ENCODE measurements at places on chromosomes 2 and 18.

- no peak for DNase-seq
Observed at GRCh38 chr2:224094413-224094812, 55.3 kb upstream of the SERPINE2 start.

- DNase-seq: no peak
Observed at GRCh38 chr2:74551530-74551929, 2.2 kb downstream of the LOXL3 start.

DNA sequence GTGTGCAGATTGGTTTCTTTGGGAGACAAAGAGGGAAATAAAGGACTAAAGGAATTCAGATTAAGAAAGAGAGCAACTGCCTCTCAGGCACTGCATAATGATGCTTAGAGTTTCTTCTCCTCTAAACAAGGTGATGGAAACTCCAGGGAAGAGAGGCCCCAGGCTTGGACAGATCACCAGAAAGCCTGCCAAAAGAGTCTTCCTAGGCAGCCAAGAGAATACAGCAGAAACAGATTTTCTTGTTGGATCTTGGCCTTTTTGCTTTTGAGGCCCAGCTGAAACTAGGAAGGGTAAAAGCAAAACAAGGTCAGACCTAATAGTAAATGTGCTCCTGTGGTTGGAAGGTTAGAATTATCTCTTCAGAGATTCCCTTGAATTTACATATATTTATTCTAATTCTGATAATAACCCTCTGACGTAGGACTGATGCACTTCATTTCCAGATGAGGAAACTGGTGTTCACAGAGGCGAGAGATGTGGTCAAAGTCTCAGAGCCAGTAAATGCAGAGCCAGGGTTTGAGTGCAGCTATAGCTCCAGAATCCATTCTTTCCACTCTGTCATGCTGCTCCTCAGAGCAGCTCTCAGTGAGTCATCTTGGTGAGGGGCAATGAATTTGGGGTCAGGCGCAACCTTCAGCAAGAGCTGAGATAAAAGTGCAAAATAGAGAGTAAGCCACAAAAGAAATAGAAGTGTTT, 142.3 kb upstream of the FBXO11 start:
- DNase-seq: no peak

GRCh38 chr2:54915101-54915500, 135.2 kb downstream of the RTN4 start:
- no peak for DNase-seq

DNA sequence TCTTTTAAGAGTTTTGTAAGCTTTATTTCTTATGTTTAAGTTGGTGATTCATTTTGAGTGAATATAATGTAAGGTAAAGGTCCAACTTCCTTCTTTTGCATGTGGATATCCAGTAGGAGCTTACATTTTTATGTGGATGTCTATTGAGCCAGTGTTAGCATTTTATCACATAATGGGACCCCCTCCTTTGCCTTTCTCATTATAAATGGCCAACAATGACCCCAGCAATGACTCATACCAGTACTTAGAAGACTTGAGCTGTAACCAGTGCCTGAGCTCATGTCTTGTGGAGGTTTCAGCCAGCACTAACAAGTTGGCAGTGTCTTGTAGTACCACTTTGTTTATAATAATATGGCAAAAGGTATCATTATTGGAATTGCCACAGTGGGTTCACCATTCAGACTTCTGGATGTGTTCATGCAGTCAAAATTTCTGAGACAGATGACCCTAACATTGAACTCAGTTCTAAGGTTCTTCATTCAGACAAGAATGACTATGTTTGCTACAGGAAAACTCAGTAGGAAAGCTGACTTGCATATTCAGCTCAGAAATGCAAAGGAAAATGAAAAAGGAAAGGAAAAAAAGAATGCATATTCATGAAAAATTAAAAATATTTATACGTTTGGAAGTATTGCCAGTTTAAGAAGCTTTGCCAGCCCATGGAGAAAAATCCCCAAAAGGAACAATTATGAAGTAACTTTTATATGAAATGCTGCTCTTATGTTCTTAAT, 41.0 kb downstream of the CDKL4 start:
- DNase-seq: peak; percentile 40

DNA sequence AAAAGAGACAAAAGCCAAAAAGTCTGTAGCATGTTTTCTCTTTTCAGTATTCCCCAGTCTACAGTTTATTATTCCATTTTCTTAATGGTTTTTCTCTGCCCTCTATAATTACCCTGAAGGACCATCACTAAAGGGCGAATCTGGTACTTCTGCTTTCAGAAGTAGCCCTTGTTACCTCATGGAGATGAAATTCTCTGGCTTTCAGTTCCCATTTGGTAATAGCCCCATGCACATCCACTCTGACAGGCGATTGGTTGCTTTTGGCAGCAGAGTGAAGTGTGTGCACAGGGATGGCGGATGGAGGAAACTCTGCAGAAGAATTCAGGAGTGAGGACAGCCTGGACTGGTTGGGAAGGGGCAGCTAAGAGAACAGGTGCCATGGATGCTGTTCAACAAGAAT, 66.3 kb upstream of the NABP1 start:
- DNase-seq: no peak

DNA sequence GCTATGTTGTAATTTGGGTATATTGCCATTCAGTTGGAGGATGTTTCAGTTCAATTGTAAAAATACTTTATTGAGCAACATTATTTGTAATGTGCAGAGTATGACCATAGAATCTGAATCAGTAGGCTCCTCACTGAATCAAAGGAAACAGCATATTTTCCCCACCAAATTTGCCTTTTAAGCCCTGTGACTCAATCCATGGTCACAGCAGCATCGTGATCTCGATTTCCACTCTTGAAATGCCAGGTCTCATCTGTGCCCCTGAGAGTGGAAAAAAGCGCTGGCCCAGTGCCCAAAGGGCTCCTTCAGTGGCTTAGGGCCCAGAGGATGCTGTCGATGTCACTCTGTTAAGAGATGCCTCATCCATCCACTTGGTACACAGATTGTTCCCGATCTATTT, 57.5 kb downstream of the FHOD3 start:
- no peak for DNase-seq

- DNase-seq: no peak
Observed at GRCh38 chr2:183952741-183953140, 645.6 kb upstream of the ZNF804A start.

DNA sequence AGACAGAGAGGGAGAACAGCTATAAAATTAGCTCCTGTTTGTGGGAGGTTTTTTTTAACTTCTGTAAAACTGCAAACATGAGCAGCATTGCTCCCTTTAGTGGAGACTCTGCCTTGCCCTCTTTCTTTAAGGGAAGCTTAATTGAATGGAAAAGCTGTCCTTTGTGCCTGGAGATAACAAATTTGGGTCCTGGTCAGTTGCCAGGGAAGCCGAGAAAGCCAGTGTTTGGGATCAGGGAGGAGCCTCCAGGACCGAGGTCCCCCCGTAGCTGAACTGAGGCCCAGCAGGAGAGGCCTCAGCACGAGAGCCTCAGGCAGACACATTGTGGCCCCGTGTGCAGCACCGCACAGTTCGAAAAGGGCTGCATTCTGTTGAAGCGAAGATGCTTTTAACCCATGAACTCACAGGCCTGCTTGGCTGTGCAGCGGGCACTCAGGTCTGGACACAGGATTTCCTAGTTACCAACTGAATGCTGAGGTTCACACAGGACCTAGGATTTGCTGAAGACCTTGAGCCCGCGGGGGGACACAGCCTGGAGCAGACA, 369.7 kb downstream of the DCDC2C start:
- DNase-seq: no peak

DNA sequence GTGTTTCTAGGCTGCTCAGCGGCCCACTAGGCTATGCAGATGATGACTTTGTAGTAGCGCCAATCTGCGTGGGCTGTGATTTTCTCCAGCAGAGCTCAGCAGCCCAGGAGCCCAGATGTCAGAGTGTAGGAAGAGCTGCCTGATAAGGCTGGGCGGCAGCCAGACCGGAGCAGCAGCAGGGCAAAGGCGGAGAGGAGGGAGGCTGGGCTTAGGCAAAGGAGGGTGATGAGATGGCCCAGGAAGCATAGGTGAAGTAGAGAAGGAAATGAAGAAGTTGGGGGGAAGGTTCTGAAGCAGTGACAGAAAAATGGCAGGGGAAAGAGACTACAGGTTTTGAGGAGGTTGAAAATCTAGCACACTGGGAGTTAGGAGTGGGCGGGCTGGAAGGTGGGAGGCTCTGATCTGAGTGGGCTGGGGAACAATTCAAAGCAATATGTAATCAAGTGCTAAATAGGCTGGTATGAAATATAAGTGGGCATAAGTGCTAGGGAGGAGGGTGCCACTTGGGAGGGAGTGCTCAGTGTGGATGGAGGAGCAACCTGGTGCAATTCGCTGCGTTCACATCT, 50.6 kb upstream of the STPG4 start:
- no peak for DNase-seq

GRCh38 chr2:152238016-152238415, 62.5 kb upstream of the STAM2 start:
- no peak for DNase-seq

- no peak for DNase-seq
Observed at GRCh38 chr2:169693360-169693759, 845 bp downstream of the CFAP210 start.

GRCh38 chr2:159262904-159263303, 23.6 kb downstream of the WDSUB1 start:
- no peak for DNase-seq

- DNase-seq: no peak
Observed at GRCh38 chr2:32464431-32464830, 107.6 kb downstream of the BIRC6 start.

GRCh38 chr2:30410217-30410616, 36.8 kb upstream of the LCLAT1 start:
- peak; percentile 49 for DNase-seq

GRCh38 chr2:71064754-71065621, 3.5 kb upstream of the NAGK start:
- no peak for DNase-seq

DNA sequence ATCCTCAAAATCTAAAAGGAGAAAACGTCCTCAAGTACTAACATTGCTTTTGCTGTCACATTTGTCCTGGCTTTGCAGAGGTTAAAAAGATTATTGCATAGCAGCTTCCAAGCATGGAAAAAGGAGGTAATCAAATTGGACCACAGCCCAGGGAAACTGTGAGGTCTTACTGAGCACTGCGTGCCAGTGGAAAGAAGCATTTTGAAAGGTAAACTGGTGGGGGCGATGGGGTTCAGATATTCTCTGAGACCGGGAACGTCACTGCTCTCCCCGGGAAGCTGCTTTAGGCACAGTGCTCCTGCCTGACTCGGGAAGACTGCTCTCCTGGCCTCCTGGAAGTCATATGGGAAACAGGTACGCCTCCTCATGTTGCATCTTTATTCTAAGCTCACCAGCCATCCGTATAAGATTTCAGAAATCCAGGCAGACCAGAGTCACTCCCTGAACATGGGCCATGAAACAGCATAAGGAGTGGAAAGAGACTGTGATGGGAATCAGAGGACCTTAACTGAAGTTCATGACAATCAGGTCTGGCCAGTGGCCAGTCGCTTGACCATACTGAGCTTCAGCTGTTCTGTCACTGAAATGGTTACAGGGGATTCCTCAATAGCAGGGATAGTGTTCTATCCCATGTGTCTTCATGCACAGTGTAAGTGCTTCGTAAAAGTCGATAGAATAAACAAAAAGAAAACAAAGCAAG, 284.1 kb downstream of the TRIB2 start:
- peak; percentile 5 for DNase-seq

GRCh38 chr2:161905389-161906046, 168.5 kb downstream of the DPP4 start:
- peak; percentile 11 for DNase-seq

DNA sequence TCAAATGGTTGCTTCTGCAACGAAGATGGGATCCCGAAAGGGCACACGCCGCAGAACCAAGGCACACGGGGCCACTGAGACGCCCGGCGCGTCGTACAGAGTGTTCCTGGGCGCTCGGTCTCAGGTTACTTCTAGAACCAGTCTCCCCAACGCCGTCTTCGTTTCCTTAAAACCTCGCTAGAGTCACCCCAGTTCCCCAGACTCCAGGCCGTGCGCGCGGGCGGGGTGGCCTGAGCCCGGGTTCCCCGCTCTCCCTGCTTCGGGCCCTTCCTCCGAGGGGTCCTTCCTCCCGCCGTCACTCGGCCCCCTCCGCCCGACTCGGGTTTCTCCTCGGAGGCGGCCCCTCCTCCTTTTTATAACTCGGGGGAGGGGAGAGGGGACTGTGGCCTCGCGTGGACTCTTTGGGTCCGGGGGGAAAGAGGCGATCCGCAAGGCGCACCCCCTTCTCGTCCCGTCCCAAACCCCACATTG, 774 bp upstream of the FZD7 start:
- DNase-seq: peak; percentile 21

DNA sequence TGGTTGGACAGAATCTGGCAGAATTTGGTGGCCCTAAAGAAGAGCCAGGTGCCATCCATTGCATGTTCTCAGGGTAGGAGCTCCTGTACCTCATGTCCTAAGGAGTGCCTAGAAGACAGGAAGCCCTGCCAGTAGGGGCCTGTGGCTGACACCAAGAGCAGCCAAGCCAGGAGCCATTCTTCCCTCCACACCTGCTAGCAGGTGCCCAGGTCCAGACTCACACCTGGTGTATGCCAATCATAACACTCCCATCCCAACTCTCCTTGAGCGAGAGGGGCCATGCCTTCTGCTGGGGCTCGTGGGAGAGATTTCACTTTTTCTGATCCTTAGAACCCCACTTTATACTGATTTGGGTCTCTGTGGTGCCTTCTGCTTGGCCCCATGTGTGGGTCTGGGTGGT, 26.5 kb upstream of the TMEM37 start:
- DNase-seq: no peak

DNA sequence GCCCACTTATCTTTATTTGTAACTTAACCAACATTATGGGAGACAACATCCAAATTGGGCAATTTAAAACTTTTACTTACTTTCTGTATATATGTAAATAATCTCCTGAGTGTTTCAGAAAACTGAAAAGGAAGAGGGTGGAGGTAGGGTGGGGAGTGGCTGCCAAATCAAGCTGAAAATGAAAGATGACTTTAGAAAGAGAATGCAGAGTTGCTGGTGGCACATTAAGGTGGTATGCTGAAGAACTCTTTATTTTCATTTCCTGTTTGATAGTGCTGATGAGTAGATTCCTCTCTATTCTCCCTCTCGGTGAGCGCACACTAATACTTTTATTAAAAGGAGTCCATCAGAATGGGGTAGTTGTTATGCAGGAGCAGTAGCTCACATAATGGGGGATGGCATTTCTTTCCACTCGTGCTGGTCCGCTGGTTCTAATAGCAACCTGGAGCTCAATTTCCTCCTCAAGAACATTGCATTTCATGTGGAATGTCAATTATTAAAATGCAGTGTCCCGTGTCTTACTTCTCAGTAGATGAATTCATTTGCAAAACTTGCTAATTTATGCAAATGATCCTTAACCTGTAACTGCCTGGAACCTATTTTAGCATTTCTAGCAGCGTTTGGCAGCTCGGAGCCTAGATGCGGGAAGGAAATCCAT, 466.9 kb upstream of the HNRNPA3 start:
- DNase-seq: no peak

GRCh38 chr18:63063171-63063570, 256.4 kb downstream of the BCL2 start:
- peak; percentile 31 for DNase-seq

All from H4 (cell line).